Activated CD4-positive, alpha-beta T cell treated with anti-CD3 and anti-CD28 coated beads, Interleukin-2, amount 50 U/mL, for 24 hours (primary cell): ENCODE measurements at places on chromosomes 6 and 20.

DNA sequence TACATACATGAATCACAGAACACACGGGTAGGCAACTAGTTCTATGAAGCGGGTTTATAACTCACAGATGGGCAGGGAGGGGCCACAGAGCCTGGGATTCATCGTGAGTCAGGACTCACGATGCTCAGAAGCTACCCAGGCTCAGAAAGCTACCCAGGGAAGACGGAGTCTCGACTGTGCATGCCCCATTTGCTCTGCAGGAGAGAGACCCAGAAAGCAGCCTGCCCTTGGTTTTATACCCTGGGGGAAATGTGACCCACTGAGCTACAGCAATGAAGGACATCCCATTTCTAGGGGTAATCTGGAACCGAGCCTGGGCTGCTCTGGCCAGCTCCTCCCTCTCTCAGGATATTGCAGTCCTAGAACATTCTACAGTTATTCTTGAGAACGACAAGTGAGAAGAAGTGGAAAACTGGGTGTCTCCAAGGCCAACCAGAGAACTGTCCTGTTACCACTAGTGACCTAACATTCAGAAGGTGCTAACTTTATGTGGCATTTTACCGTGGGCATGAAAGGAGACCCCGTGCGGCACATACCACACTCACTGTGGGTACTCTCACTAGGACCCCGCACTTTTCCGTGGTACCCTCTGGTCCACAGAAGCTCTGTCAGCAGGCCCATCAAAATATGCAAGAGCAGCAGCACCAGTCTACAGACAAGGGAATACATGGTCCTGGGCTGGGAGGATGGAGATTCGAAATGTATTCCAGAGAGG is 201.9 kb upstream of the PMEPA1 start:
- DNase-seq, result no peak

- no peak for DNase-seq
Measured at GRCh38 chr6:159212028-159212427, 42.8 kb downstream of the FNDC1 start.

DNA sequence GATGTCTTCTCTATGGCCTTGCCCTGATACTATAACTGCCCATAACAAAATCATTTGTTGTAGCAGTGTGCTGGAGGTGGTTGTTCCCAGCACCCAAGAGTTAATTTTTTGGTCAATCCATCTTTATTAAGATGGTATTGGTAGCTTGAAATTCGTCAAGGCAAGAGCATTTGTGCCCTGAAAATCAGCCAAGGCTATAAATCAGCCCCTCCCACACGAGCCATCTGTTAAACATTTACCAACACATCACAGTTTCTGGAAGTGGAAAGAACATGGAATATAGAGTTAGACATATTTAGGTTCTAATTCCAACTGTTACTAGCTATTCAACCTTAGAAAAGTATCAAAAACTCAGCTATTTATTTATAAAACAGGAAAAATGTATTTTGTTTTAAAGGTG is 888.4 kb upstream of the GJE1 start:
- DNase-seq, result no peak

DNA sequence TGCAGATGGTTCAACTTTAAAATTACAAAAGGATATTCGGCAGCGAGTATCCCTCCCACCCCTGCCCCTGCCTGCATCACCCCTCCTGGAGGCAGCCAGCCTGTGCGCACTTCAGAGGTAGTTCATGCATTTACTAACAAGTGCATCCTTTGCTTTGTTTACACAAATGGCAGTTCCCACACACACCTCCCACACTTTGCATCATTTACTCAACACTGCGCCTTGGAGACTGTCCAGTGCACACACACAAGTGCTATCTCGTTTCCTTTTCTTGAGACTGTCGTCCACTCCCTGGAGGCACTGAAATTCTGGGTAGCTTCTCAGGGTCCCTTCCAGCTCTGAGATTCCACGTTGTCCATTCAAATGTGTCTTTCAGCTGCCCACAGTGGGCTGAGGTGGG is 53.1 kb upstream of the VSX1 start:
- DNase-seq, result no peak

GRCh38 chr6:43887340-43887858 is 117.4 kb downstream of the VEGFA start:
- no peak for DNase-seq

DNA sequence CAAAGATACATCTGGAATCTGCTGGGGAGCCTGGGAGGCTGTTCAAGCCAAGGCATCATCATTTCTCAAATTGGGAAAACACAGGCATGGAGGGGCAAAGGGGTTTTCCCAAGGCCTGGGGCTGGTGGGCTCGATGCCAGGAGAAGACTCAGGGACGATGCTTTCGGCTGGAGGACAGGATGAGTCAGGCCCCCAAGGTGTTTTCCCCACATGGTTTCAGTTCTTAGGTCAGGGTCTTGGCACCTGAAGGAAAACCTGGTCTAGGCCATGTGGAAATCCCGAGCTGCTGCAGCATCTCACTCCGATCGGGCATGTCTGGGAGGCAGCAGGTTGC is 348.1 kb downstream of the CDC5L start:
- DNase-seq, result no peak

DNA sequence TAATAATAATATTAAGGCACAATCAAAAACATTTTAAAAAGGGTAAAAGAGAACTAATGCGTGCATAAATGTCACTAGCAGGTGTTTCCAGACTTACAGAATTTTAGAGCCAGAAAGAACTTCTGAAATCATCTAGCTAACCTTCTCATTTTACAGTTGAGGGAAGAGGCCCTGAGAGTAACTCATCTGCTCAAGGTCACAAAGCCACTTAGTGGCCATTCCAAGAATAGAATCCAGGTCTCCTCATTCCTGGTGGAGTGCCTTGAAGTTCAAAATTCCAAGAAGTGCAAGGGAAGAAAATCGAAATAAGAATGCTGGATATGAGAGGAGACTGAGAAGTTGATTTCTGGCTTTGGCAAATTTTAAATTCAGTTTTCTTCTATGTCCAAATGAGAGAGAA is 3.2 kb upstream of the KIAA0408 start:
- DNase-seq, result no peak

DNA sequence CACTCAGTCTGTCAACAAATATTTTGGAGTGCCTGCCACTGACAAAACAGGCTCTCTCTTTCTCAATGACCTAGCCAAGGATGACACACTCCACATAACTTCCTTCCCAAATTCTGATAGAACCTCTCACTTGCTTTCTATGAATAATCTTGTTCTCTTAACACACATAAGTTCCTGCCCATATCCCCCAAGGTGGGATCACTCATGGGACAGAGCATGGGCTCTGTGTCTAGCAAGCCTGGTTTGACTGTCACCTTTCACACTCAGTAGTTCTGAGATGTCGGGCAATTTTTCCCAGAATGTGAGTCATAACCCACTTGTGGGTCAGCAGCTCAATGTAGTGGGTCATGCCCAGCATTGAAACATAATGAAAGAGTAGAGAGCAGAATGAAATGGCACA is 78.1 kb downstream of the LRFN2 start:
- DNase-seq, result no peak

DNA sequence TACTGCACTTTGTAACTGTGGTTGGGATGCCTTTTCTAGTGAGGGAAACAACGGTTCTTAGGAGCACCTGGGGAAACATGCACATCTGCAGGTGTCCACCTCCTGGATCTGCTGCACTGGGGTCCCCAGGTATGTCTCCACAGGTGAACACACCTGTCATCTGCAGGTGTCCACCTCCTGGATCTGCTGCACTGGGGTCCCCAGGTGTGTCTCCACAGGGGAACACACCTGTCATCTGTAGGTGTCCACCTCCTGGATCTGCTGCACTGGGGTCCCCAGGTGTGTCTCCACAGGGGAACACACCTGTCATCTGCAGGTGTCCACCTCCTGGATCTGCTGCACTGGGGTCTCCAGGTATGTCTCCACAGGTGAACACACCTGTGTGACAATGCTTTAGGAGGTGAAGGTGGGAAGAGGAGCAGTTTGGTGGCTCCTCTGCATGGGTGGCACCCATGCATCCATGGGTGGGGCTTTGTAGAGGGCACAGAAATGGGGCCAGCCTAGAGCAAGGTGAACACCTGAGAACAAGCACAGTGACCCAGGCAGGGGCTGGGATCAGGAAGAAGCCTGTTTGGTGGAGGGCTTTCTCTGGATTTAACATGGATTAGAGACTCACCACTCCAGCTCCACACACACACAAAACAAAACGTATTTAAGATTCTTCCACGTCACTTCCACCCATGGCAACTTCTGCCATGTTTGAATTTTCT is 206.0 kb upstream of the CDH4 start:
- no peak for DNase-seq

DNA sequence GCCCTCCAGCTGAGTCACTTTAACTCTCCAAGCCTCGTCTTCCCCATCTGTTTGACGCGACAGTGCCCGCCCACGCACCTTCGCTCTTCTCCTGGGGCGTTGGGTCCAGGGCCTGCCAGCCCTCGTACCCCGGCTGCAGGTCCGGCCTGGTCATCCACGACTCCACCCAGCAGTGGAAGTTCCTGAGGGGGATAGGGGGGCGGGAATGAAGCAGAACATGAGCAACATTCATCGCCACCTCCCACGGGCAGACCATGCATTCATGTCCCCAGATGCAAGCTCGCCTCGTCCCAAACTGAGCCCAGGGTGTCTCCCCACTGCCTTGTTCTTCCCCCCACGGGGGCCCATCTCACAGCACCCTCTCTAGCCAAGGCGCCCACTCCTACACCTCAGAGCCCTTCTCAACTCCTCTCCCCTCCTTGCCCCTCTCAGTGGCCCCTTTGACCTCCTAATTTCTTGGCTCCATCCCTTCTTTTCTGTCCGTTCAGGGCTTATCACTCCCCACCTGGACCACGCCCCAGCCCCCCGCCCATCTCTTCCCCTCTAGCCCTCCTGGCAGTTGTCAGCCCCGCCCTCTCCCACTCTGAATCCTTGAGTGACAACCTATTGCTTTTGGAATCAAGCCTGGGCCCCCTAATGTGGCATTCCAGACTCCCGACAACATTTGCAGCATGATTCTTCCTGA is 23.7 kb downstream of the TGM2 start:
- DNase-seq, result no peak

DNA sequence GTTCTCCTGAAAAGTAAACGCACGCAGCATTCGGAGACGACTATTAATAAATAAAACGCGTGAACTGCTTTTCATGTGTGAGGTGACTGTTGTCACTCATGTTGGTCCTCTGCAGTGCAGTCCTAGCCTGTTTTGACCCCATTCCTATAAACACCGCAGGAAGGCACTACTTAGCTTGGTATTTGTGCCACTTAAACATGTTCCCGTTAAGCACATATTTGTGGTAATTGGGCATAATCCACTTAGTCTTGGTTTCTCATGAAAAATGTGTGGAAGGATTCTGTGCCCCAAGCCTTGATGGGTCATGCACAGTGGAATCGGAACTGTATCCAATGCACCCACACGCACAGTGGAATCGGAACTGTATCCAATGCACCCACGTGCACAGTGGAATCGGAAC is 313.9 kb downstream of the THBS2 start:
- no peak for DNase-seq

DNA sequence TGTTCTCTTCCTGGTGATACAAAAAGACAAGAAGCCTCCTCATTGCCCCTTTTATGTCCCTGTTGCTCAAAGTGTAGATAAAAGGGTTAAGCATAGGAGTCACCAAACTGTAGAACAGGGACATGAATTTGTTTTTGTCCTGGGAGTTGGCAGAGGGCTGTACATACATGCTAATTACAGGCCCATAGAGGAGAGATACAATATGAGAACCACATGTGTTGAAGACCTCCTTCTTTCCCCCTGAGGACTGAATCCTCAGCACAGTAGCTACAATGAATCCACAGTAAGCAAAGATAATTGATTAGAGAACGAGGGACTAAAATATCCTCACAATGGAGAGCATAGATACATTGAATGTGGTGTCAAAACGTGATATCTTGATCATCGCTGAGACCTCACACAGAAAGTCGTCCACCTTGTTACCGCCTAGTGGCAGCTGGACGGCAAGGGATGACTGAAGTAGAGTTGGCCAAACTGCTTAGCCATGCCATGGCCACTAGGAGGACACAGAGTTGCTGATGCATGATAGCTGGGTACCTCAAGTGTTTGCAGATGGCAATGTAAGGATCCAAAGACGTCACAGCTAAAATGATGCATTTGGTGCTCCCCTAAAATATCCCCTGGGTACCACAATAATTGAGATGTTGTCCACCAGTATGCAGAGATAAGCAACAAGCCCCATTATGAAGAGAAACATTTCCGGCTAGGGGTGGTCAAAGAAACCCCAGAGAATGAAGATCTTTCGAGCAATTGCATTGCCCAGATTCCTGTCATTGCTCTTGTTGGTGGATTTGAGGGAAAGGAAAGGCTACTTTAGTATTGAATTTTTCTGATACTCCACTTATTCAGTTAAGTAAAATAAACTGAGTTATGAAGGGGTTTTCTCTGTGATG is 15.0 kb downstream of the OR2B3 start:
- no peak for DNase-seq
